CD8-positive, alpha-beta memory T cell (primary cell): ENCODE measurements at places on chromosomes 11 and 22.

GRCh38 chr22:21102659-21103267 lies 57.0 kb downstream of the LRRC74B start:
- peak; percentile 72 for DNase-seq

DNA sequence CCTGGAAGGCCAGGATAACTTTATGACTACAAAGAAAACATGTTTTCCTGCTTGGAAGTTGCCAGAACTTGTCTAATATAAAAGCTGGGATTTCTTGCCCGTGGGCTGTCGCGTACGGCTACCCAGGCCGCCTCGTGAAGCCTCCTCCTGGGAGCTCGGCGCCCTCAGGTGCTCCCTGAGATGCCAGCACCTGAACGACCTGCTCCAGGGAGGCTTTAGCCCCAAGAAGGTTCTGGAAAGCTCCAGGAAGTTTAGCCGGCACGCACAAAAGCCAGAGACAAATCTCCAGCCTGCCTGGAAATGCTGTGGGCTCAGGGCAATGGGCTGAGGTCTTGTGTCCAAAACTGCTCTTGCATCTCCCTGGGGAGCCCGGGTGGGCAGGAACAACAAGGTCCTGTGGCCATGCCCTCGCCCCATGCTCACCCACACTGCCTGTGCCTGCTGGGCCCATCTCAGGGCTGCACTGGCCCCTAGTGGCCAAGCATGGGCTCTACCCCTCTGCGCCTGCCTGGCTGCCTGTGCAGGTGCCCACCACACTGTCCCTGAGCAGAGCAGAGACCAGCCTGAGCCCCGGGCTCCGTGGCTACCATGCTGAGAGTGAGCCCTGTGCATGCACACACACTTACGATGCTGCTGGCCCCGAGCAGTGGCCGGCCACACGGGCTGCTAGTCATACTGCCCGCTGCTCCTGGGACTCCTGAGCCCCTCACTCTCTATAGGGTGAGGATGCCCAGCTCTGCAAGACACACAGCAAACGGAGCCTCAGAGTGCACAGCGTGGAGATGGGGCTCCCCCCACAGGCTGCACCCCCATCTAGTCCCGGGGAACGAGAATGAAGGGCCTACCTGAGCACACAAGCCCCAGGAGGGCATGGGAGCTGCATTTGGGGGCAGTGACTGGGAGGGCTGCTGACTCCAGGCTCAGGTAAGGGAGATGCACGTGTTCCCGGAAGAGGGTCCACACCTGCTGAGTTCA lies 4.9 kb upstream of the CELSR1 start:
- peak; percentile 69 for DNase-seq

DNA sequence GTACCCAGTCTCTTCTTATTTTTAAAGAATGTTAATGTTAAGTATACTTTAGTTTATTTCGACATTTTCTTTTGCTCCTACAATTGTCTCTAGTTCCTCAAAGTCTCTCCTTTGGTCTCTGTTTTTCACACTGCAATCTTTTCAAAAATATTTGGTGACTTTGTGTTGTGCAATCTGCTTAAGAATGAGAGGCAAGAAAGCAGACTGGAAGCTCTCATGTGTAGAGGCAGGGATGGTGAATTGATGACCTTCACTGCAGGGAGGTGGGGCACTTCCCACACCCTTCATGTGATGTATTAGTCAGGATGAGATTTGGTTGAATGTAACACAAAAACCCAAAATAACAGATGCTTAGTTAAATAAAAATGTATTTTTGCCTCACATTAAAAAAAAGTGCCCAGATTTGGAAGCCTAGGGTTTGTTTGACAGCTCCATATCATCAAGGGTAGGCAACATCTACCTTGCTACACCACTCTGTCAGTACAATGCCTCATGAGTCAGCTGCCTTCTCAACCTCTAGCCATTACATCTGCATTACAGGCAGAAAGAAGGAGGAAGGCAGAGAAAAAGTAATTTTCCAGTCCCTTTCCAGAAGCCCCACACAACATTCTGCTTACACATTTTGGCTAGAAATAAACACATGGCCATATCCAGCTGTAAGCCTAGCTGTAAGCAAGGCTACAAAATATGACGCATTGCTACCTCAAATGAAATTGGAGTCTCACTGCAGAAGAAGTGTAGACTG lies 3.8 kb upstream of the MMP27 start:
- DNase-seq = no peak

DNA sequence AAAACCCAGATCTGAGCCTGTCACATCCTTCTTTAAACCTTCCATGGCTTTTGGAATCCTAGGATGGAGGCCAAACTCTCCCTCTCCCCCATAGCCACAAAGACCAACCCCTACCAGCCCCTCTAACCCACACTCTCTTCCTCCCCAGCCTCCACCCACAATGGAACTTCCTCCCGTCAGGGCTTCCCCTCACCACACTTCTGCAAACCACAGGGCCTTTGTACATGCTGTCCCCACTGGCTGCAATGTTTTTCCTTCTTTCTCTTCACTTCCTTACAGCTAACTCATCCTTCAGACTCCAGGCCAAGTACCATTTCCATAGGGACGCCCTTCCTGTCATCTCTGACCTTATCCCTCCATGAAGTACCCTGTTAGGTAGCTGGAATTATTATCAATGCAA lies 393.5 kb downstream of the MN1 start:
- no peak for DNase-seq
